ENCODE measurements at places on chromosomes 1 and 21. TPM values are rescaled to one million over a fixed set of nuclear protein-coding genes. Genes with fewer than 3 reads are reported as not detected.

- H3K27me3 ChIP-seq, result no peaks in the 10 kb centered on the region
- DNase-seq, result no peak
- H3K4me3 ChIP-seq, result no peak overlapping the region
- H3K27ac ChIP-seq, result no peak overlapping the region
- H3K36me3 ChIP-seq, result no peaks in the 10 kb centered on the region
Measured at GRCh38 chr1:195186544-195186943, 1421.7 kb downstream of the KCNT2 start.

Gene SH2D1B
- not detected for total RNA-seq

- H3K4me1 ChIP-seq, result peaks cover 28% of the 10 kb centered on the region
- H3K27ac ChIP-seq, result peak overlapping the region; percentile 86
- peaks cover 18% of the 10 kb centered on the region for H3K36me3 ChIP-seq
- peak overlapping the region; percentile 76 for H3K4me3 ChIP-seq
- DNase-seq, result no peak
Measured at GRCh38 chr1:89070509-89070908, 5.5 kb upstream of the GBP1 start.

GRCh38 chr1:238624776-238625175 lies 734.1 kb upstream of the ZP4 start:
- no peak for DNase-seq
- no peak overlapping the region for H3K27ac ChIP-seq
- H3K36me3 ChIP-seq, result no peaks in the 10 kb centered on the region
- no peaks in the 10 kb centered on the region for H3K27me3 ChIP-seq

- DNase-seq, result no peak
- H3K4me1 ChIP-seq, result no peaks in the 10 kb centered on the region
- H3K36me3 ChIP-seq, result no peaks in the 10 kb centered on the region
- H3K27me3 ChIP-seq, result peaks cover 33% of the 10 kb centered on the region
- no peak overlapping the region for H3K4me3 ChIP-seq
Measured at GRCh38 chr1:119840745-119841144, 29.5 kb upstream of the REG4 start.

- H3K4me3 ChIP-seq, result peak overlapping the region; percentile 71
- DNase-seq, result peak; percentile 58
- peak overlapping the region; percentile 89 for H3K27ac ChIP-seq
- peaks cover 3% of the 10 kb centered on the region for H3K27me3 ChIP-seq
- H3K4me1 ChIP-seq, result peaks cover 9% of the 10 kb centered on the region
- H3K36me3 ChIP-seq, result no peaks in the 10 kb centered on the region
Measured at GRCh38 chr1:117735045-117735992, 129.5 kb downstream of the TENT5C start.

- H3K4me3 ChIP-seq, result peak overlapping the region; percentile 15
- no peak for DNase-seq
- no peaks in the 10 kb centered on the region for H3K36me3 ChIP-seq
- no peaks in the 10 kb centered on the region for H3K27me3 ChIP-seq
Measured at GRCh38 chr1:1069711-1070676, 4.1 kb downstream of the RNF223 start.

DNA sequence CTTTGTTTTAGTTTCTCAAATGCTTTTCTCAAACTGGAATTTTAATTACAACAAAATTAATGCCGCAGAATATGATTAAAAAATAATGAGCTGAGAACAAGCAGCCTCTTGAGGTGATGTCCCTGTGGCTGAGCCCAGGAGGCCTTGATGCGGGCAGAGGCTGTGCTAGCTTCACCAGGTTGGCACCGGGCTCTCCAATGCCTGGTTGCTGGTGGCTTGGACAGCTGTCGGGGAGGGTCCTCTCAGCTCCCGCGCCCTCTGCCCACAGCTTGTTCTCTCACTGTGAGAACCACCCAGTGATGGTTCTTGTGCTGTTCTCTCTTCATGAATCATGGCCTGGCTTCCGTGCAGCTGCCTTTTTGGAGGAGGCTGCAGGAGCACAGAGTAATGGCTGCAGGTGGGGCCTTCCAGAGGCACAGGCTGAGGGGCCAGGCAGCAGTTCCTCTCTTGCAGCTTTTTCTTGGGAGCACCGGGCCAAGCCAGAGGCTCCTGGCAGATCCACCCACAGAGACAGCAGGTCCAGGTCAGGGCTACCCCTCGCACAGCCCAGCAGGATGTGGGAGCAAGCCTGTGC lies 156.3 kb downstream of the PCBP3 start:
- H3K4me3 ChIP-seq, result no peak overlapping the region
- H3K4me1 ChIP-seq, result no peaks in the 10 kb centered on the region
- DNase-seq, result no peak
- H3K36me3 ChIP-seq, result no peaks in the 10 kb centered on the region
- no peaks in the 10 kb centered on the region for H3K27me3 ChIP-seq

- peaks cover 6% of the 10 kb centered on the region for H3K4me1 ChIP-seq
- no peak overlapping the region for H3K4me3 ChIP-seq
- DNase-seq, result no peak
Measured at GRCh38 chr1:87362063-87362833, 33.6 kb downstream of the LMO4 start.
